ENCODE measurements at places on chromosomes 11 and 22.

DNA sequence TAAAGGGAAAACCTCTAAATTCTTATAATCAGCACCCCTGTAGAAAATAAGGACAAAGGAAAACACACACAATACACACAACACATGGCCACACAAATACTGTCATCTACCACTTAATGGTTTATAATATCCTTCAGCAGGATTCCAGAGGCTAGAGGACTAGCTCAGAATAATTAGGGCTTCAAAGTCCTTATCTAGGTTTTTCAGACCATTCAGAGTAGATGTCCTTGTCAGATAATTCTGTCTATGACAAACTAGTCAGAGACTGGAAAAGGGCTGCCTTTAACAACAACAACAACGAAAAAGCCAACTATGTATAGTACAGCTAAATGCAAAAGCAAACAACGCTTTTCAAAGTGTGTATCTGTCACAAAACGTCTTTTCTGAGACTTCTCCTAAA is 456.5 kb upstream of the CNTN5 start:
- H3K36me3 ChIP-seq = no peaks in the 10 kb centered on the region
- no peak overlapping the region for H3K27ac ChIP-seq
- H3K4me1 ChIP-seq = peaks cover 16% of the 10 kb centered on the region
- H3K4me3 ChIP-seq = no peak overlapping the region
- H3K27me3 ChIP-seq = no peaks in the 10 kb centered on the region

DNA sequence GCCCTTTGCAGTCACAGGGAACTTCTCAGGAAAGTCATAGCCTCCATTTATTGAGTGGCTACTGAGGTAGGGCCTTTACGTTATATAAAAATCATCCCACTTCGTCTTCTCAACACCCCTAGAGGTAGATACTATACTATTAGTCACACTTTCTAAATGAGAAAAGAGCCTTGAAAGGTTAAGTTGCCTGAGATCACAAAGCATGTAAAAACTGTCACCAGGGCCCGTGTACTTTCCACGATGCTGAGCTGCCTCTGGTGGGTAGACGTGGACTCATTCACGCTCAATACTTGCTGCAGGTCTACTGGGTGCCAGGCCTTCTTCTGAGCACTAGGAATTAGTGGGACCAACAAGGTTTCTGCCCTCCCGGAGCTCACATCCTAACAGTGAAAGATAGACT is 16.3 kb downstream of the CHRDL2 start:
- no peaks in the 10 kb centered on the region for H3K36me3 ChIP-seq
- no peak overlapping the region for H3K4me3 ChIP-seq
- H3K27ac ChIP-seq = no peak overlapping the region
- no peaks in the 10 kb centered on the region for H3K27me3 ChIP-seq
- H3K4me1 ChIP-seq = no peaks in the 10 kb centered on the region

GRCh38 chr11:110712659-110713448 is 617 bp upstream of the ARHGAP20 start:
- DNase-seq = no peak
- no peak overlapping the region for H3K27ac ChIP-seq
- H3K36me3 ChIP-seq = no peaks in the 10 kb centered on the region
- no peaks in the 10 kb centered on the region for H3K4me1 ChIP-seq

- H3K27me3 ChIP-seq = no peaks in the 10 kb centered on the region
- H3K4me3 ChIP-seq = no peak overlapping the region
- H3K27ac ChIP-seq = no peak overlapping the region
- H3K36me3 ChIP-seq = no peaks in the 10 kb centered on the region
- no peak for DNase-seq
- no peaks in the 10 kb centered on the region for H3K4me1 ChIP-seq
Measured at GRCh38 chr11:16862726-16863125, 124.3 kb downstream of the C11orf58 start.

DNA sequence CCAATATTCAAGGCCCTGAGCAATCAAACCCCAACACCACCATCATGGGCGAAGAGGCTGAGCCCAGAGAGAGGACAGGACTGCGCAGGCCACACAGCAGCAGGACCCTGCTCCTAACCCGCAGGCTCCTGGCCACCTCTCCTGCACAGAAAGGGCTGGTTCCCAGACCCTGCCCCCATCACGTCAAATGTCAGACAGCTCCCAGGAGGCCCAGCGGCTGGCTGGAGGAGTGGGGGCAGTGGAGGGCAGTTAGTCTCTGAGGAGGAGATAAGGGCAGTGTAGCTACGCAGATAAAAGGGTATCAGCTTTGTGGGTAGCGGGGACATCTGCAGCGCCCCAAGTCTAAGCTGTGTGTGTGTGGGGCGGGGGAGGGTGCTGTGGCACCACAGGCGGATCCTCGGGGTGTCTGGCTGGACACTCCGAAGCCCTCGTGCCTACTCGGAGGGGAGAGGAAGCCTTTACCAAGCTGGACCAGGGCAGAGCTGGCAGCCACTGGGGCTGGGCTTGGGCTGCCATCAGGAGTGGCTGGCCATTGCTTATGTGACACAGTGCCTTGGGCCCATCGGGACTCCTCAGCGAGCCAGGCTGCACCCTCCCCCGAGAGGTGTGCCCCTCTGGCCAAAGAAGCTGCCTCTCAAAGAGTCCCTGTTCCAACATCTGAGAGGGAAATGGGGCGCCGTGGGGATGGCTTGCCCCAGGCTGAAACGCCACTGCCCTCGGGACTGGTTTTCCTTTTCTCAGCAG is 21.5 kb downstream of the FADS3 start:
- DNase-seq = no peak
- no peak overlapping the region for H3K27ac ChIP-seq
- H3K4me3 ChIP-seq = no peak overlapping the region
- H3K27me3 ChIP-seq = no peaks in the 10 kb centered on the region
- no peaks in the 10 kb centered on the region for H3K4me1 ChIP-seq

DNA sequence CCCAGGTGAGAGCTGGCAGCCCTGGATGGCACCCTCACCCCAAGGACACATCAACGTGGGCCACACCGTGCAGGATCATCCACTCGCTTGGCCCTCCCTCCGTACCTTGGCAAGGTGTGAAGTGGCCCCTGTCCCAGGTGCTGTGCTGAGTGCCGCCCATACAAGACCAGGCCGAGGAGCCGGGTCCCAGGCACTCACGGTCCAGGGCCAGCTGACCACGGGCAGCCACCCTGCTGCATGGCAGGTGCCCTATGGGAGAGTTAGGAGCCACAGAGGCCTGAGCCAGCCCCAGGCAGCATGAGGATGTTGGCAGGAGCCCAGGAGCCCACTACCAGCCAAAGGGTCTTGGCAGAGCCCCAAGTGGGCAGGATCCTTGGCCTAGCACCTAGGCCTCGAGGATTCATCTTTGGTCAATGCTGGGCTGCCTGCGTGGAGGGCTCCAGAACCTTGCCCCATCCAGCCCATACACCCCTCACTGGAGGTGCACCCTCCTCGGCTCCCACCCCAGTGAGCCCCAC is 19.6 kb downstream of the RTN4R start:
- no peaks in the 10 kb centered on the region for H3K4me1 ChIP-seq
- H3K27ac ChIP-seq = no peak overlapping the region
- no peaks in the 10 kb centered on the region for H3K36me3 ChIP-seq
- no peaks in the 10 kb centered on the region for H3K27me3 ChIP-seq
- no peak overlapping the region for H3K4me3 ChIP-seq

DNA sequence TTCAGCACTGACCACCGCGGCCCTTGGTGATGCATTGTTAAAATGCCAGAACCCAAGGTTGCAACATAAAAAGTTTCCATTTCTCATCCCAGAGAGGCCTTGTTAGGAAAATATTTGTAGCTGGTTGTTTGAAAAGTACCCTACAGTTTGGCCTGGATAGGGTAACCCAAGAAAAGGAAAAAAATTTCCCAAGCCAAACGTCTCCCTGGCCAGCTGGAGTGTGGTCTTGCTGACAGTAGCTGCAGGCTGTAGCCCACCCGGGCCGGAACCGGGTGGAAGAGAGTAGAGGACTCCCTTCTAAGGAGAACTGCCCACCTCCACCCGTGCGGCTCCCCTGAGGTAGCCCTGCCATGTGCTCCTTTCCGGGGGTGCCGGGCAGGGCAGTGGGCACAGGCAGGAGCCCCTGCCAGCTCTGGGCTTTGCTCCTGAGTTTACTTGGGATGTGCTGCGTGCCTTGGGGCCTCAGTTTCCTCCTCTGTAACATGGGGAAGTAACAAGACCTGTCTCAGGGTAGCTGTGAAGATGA is 38.5 kb downstream of the IGHMBP2 start:
- H3K4me1 ChIP-seq = no peaks in the 10 kb centered on the region
- H3K4me3 ChIP-seq = no peak overlapping the region
- peaks cover 8% of the 10 kb centered on the region for H3K36me3 ChIP-seq
- H3K27me3 ChIP-seq = no peaks in the 10 kb centered on the region
- H3K27ac ChIP-seq = no peak overlapping the region

DNA sequence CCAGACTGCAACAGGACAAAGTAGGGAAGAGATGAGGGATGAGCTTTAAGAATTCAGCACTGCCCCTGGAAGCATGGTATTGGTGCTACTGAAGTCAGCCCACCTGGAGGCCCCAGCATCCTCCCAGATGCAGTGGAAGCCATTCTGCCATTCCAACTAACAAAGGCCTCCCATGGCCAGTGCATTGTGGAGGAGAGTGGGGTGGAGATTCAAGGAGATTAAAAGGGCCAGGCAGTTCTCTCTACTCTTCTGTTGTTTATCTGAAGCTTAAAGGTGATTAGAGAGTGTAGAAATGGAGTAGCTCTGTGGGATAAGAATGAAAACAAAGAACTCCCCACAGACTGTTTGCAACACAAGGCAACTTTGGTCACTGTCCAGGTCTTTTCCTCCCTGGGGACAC is 24.1 kb upstream of the TSKU start:
- no peak for DNase-seq
- no peak overlapping the region for H3K4me3 ChIP-seq
- no peaks in the 10 kb centered on the region for H3K27me3 ChIP-seq
- peaks cover 7% of the 10 kb centered on the region for H3K4me1 ChIP-seq
- H3K27ac ChIP-seq = no peak overlapping the region

GRCh38 chr11:112176077-112176476 is 765 bp downstream of the BCO2 start:
- peak overlapping the region; percentile 23 for H3K4me3 ChIP-seq
- H3K27me3 ChIP-seq = no peaks in the 10 kb centered on the region
- H3K36me3 ChIP-seq = no peaks in the 10 kb centered on the region
- no peak overlapping the region for H3K27ac ChIP-seq

- no peaks in the 10 kb centered on the region for H3K36me3 ChIP-seq
- DNase-seq = no peak
- no peak overlapping the region for H3K27ac ChIP-seq
- H3K4me1 ChIP-seq = no peaks in the 10 kb centered on the region
- H3K4me3 ChIP-seq = no peak overlapping the region
- H3K27me3 ChIP-seq = peaks cover 7% of the 10 kb centered on the region
Measured at GRCh38 chr11:64477675-64478074, 113.3 kb upstream of the SLC22A12 start.

GRCh38 chr11:116404462-116404798 is 368.4 kb downstream of the BUD13 start:
- H3K27me3 ChIP-seq = no peaks in the 10 kb centered on the region
- H3K4me3 ChIP-seq = no peak overlapping the region
- no peaks in the 10 kb centered on the region for H3K36me3 ChIP-seq
- H3K4me1 ChIP-seq = no peaks in the 10 kb centered on the region
- H3K27ac ChIP-seq = no peak overlapping the region

- no peak overlapping the region for H3K4me3 ChIP-seq
- no peak overlapping the region for H3K27ac ChIP-seq
- H3K27me3 ChIP-seq = no peaks in the 10 kb centered on the region
- peaks cover 6% of the 10 kb centered on the region for H3K4me1 ChIP-seq
Measured at GRCh38 chr11:78533399-78533798, 41.3 kb downstream of the NARS2 start.

- no peak overlapping the region for H3K27ac ChIP-seq
- no peaks in the 10 kb centered on the region for H3K36me3 ChIP-seq
- H3K4me1 ChIP-seq = no peaks in the 10 kb centered on the region
- H3K4me3 ChIP-seq = no peak overlapping the region
- no peaks in the 10 kb centered on the region for H3K27me3 ChIP-seq
Measured at GRCh38 chr11:111448831-111449557, 63.2 kb downstream of the BTG4 start.

DNA sequence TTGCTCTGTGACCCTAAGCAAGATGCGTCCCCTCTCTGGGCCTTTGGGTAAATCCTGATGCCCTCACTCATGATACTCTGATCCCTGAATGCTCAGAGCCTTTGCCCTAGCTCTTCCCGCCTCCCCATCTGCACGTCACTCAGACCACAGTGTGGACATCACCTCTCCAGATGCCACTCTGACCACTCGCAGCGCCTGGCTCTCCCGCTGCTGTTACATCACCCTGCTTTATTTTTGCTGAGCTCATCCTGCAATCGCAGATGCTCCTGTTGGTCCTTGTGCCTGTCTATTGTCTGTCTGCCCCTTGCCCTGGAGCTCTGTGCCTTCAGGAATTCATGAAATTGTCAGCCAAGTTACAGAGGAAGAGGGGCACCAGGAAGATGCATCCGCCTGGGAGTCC is 5.5 kb downstream of the OSM start:
- no peak overlapping the region for H3K4me3 ChIP-seq
- no peaks in the 10 kb centered on the region for H3K36me3 ChIP-seq
- H3K4me1 ChIP-seq = peaks cover 3% of the 10 kb centered on the region
- no peak overlapping the region for H3K27ac ChIP-seq
